Activated CD4-positive, alpha-beta T cell treated with anti-CD3 and anti-CD28 coated beads, Interleukin-2, Interleukin-6, amounts not matched to agents 100 ng/mL and 50 ng/mL, durations not matched to agents 16 hours and 8 hours (primary cell): ENCODE measurements at places on chromosomes 7 and 10.

- no peak for DNase-seq
Observed at GRCh38 chr7:137360087-137360679, 16.6 kb upstream of the PTN start.

- no peak for DNase-seq
Observed at GRCh38 chr10:126199221-126199998, 188.9 kb downstream of the ADAM12 start.

- no peak for DNase-seq
Observed at GRCh38 chr10:5958675-5959074, 18.7 kb downstream of the IL15RA start.

- DNase-seq, result no peak
Observed at GRCh38 chr7:42831718-42832522, 80.0 kb downstream of the C7orf25 start.

DNA sequence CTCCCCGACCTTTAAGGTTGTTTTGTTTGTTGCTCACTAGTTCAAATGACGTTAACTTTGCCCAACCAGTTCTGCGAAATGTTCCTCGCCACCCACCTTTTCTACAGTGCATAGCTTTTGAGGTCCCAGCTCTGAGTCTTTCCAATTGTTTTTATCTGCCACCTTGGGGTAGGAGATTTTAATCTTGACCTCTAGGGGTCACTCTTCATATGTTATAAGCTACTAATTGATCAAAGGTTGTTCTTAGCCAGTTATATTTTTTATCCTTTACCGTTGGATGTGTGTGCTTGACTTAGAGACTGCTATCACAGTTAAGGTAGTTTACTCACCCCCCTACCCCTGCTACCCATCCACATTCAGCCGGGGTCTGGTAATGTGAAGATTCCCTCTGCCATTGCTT is 372.4 kb downstream of the SUGCT start:
- DNase-seq, result no peak

DNA sequence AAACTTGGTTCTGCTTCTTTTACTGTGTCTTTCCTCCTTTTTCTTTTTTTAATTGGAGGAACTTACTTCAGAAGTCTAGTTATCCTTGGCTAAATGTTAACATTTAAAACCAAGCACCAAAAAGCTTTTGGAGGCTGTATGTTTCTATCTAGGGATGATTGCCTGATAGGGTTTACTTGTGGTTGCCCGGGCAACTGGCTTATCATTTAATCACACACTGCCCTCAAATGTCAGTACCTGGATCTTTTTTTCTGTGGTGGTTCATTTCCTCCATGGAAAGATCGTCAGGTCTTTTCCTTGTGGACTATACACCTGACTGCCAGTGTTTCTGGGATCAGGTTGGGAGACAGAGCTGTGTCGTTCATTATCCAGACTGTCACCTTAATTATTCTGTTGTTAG is 173.2 kb downstream of the WNT2 start:
- DNase-seq, result no peak

DNA sequence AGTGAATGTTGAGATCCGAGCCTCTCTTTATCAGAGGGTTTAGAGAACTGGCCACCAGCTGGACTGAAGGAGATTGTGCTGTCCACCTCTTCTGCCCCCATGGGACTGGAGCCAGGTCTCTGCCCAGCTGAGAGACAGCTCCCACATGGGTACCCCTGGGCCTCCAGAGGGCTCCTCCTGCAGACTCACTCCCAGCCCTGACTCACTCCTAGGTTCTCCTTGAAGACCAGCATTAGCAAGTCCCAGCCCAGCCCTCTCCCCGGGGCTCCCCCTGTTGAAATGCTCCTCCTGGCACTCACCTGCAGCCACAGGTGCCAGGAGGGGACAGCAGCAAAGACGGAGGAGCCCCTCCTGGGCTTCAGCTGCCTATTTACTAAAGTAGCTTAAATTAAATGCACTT is 126.9 kb downstream of the CXCL12 start:
- no peak for DNase-seq

GRCh38 chr7:33841705-33842129 is 63.6 kb upstream of the BMPER start:
- no peak for DNase-seq

DNA sequence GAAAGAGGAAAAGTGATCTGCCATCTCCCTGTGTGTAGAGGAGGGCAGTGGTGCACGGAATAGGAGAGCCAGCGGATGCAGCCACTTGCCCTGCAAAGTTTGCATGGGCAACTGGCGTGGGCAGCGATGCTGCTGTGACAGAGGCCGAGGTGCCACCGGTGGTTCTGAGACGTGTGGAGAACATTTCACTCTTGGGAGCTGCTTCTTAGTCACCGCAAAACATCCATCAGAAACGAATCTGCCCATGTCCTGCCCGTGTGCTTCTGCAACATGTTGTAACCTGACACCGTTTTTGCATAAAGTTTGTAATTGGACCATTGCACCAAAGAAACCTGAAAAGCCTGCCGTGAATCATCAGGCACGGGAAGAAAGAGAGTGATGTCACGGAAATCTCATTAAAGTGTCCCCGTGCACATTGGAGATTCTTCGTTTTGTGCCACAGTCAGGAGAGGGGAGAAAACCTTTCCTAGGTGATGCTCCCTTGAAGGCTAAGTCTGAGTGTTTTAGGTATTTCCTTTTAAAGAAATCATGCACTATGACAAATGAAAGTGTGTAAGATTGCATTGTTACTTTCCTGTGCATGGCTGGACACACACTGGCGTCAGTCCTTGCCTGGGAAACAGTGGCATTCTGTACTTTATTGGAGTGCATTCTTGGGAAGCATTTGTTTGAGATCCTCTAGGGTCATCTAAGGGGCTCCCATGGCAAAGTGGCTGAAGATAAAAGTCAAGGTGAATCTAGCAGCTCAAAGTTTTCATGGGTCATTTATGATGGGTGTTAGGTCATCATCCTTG is 302.6 kb downstream of the KLF6 start:
- DNase-seq, result no peak

GRCh38 chr7:22435720-22436119 is 64.3 kb downstream of the STEAP1B start:
- no peak for DNase-seq

GRCh38 chr7:5869691-5870090 is 10.9 kb upstream of the OCM start:
- DNase-seq, result no peak

- DNase-seq, result peak; percentile 42
Observed at GRCh38 chr10:18582803-18583202, 68.6 kb downstream of the NSUN6 start.

DNA sequence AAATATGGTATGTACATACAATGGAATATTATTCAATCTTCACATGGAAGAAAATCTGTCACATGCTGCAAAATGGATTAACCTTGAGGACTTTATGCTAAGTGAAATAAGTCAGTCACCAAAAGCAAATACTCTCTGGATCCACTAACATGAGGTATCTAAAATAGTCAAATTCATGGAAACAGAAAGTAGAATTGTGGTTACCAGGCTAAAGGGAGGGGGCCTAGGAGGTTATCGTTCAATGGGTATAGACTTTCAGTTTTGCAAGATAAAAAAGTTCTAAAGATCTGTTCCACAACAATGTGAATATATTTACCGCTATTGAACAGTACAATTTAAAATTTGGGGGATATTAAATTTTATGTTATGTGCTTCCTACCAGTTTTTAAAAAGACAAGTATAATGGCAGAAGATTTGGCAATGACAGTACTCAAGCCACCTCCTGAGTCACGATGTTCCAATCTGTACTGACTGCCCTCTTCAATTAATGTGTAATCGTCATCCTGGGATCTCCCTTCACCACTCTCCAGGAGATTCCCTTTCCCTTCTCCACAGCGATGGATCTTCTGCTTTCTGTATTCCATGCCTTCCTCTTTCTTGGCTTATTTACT is 32.3 kb upstream of the IL6 start:
- peak; percentile 50 for DNase-seq
